Neural crest cell (in vitro differentiated cells): ENCODE measurements at places on chromosomes 12 and 14.
A peak's percentile ranks its signal among the peaks of the same experiment; 100 is the strongest.

DNA sequence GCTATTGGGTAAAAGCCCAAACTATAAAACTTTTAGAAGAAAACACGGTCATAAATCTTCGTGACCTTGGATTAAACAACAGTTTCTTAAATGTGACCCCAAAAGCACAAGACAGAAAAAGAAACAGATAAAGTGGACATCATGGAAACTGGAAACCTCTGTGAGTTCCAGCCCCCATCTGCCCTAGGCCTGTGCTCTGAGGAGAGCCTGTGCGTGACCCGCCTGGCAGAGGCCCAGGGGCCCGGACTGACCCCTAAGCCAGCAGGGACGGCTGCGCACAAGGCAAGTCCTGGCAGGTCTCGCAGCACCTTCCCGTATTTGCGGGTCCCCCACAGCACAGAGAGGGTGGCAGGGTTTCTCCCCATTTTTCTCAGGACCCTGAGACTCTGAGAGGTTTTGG is 76.0 kb downstream of the CHGA start:
- DNase-seq, result no peak

DNA sequence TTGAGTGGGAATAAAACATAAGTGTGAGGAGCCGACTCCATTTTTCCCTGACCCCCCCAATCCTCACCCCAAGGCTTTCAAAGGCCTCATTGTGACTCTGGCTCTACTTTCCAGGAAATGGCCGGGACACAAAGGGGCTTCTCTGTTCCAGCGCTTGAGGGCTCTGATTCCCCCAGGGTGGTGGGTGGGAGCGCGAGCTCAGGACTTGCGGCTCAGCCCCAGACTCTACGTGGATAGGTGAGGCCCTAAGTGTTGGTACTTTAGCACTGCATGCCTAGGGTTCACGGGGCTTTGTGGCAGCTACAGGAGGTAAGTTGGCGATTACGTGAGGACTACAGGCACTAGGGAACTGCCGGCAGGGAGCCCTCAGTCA is 553 bp downstream of the CNPY2 start:
- DNase-seq, result peak; percentile 47

DNA sequence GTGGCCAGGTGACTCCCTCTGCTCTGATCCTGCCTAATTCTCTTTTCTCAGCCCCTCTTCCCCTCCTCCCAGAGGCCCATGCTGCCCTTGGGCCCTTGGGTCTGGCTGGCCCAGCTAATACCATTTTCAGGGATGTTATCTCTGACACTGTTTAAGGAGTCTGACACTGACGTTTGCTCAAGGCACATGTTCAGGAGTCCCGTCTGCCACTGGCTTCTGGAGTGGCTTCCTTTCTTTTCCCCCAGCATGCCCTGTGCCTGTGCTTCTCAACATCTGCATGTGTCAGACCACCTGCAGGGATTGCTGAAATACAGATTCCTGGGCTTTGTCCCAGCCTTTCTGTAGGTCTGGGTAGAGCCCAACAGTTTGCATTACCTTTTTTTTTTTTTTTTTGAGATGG is 128.9 kb downstream of the BCL11B start:
- DNase-seq, result no peak

GRCh38 chr12:70443062-70443673 is 77.1 kb downstream of the KCNMB4 start:
- DNase-seq, result no peak

DNA sequence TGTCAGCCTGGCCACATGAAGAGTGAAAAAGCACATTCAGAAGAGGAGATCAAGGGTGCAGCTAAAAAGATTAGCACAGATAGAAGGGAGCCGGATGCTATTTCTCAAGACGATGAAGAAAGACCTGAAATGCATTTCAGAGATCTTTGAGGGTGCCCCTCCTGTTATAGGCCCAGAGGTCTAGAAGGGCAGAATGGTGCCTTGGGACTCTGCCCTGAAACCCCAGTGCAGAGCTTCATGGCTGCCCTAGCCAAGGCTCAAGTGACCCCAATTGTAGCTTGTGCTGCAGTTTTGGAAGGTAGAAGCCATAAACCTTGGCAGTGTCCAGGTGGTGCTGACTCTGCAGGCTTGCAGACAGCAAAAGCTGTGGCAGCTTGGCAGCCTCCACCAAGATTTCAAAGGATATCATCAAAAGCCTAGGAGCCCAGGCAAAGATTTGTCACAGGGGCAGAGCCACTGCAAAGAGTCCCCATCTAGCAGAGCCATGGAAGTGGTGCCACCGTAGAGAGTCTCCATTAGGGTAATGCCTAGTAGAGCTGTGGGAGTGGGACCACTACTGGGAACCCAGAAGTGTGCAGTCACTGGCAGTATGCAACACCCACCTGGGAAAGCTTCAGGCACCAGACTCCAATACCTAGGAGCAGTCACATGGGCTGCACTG is 6.4 kb downstream of the LACRT start:
- DNase-seq, result no peak

DNA sequence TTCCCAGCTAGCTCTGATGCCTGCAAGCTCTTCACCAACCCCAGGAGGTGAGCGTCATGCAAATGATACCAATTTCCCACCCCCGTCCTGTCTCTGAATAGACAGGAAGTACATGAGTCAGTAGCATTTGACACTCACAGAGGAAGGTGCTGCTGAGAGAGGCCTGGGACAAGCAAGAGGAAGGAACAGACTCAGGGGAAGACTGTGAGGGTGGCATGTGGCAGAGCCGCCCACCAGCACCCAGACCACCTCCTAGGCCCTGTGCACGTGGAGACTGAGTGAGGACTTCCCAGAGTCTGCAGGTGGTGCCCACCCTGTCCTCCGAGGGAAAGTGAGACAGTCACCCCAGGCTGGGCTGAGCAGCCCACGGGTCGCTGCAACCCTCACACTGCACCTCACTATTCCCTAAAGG is 199.5 kb upstream of the SFSWAP start:
- DNase-seq, result no peak

DNA sequence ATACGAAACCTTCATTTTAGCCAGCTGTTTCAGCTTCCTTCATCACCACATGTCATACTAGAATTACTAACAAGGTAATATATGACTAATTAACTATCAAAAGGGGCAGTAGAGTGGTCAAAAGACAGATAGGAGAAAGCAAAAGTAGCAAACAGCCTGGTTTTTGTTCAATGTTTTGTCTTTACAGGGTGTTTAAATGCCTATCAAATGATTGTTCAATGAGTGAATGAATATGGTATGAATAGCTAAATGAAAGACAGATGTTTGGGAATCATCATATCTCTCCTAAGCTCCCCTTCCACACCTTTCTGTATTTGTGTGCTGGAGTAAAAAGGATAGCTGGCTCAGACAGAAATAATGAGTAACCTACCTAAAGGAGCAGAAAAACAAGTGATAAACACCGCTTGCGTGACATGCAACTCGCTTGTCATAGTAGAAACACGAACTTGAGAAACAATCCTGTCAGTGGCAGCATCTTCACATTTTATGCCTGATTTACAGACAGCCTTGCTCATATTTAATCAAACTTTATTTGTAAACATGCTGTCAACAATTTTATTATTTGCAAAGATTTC is 34.2 kb downstream of the ABCC9 start:
- no peak for DNase-seq

- DNase-seq, result no peak
Observed at GRCh38 chr14:104957146-104958113, 20.7 kb downstream of the AHNAK2 start.

DNA sequence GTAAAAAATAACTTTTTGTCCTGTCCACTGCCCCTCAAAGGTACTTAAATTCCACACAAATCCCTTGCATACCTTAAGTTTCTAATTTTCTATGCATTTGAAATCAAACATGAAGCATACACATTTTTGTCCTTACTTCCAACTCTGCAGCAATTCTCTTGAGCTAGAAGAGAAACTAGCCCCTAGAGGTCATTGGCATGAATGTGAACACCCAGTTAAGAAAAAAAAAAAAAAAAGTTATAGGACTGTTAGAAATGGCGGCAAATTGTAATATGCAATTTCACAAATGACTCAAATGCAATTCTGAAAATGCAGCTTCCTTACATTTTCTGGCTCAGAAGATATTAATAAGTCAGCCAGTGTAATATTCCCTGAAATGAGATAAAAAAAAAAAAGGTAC is 4.6 kb upstream of the ESR2 start:
- no peak for DNase-seq

- DNase-seq, result no peak
Observed at GRCh38 chr14:89384023-89384422, 33.0 kb downstream of the FOXN3 start.

DNA sequence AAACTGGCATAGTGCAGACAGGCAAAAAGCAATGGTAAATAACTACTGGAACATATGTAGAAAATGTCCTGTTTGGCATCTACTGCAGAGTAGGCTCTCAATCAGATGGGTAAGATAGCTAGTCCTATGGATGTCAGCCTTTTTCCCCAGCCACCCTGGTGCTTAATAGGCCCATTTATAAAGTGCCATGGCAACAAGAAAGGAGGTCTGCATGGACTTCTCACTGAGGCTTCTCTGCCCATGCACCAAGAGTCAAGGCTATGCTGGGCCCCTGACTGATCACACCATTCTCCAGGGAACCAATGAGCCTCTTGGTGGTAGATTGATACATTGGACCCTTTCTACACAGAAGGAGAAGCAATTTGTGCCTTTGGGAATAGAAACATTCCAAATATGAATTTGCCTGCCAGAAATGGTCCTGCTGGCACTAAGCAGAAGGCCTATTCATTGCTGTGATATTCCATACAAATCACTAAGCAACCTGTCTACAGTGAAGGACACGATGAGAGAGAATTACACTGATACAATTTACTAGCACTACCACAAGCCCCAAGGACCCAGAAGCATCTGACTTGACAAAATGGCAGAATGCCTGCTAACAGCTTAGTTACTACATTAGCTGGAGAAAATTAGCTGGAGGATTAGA is 43.8 kb downstream of the RESF1 start:
- DNase-seq, result no peak

GRCh38 chr14:105952222-105952621 is 425.8 kb downstream of the TMEM121 start:
- no peak for DNase-seq

DNA sequence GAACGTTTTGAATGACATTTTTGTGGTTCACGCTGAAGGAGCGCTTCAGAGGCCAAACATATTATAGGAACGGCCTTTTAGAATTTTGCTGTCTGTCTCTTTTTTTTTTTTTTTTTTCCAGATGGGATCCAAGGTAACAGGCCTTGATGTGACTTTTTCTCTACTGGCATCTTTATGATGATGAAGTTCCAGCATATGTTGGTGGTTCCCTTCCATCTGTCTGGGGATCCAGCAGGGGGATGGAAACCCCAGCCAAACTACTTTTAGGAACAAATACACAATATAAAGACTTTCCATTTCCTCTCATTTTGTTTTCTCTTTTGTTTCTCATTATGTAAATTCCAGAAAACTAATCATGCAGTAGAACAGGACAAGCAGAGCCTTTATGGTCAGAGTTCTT is 239.3 kb upstream of the PRICKLE1 start:
- no peak for DNase-seq

- DNase-seq, result no peak
Observed at GRCh38 chr14:68585690-68586089, 207.2 kb downstream of the ZFP36L1 start.

- DNase-seq, result no peak
Observed at GRCh38 chr14:103318750-103319419, 15.2 kb upstream of the EIF5 start.

DNA sequence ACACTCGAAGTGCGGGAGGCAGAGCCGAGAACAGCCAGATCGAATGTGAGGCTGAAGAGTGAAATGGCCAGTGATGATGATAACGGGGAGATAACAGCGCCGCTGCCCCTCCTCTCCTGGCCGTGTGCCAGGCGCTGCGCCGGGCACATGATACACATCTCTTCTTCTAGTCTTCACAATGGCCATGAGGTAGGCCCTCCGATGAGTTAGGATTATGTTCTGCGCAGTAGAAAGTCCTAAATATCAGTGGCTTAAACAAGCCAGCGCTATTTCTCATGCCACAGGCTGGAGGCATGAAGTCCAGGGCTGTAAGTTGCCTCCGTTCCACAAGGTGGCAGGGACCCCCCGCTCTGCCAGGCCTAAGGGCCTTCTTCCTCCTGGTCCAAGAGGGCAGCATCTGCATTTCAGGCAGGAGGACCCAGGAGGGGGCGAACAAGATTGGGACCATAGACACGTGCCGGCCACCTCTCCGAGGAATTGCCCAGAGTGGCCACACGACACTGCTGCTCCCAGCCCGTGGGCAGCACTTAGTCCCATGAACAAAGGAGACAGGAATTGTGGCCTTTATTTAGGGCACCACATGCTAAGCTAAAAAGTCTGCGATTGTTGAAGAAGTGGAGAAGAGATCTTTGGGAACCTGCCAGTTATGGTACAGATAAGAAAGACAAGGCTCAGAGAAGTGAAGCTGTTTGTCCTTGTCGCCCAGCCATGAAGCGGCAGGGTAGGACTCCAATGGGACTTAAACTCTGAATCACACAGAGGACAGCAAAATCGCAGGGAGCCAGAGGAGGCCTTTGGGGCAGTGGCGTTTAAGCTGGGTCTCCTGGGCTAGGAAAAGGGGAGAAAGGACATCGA is 10.9 kb upstream of the HVCN1 start:
- DNase-seq, result no peak

- DNase-seq, result no peak
Observed at GRCh38 chr14:23663127-23663526, 27.0 kb downstream of the DHRS2 start.

DNA sequence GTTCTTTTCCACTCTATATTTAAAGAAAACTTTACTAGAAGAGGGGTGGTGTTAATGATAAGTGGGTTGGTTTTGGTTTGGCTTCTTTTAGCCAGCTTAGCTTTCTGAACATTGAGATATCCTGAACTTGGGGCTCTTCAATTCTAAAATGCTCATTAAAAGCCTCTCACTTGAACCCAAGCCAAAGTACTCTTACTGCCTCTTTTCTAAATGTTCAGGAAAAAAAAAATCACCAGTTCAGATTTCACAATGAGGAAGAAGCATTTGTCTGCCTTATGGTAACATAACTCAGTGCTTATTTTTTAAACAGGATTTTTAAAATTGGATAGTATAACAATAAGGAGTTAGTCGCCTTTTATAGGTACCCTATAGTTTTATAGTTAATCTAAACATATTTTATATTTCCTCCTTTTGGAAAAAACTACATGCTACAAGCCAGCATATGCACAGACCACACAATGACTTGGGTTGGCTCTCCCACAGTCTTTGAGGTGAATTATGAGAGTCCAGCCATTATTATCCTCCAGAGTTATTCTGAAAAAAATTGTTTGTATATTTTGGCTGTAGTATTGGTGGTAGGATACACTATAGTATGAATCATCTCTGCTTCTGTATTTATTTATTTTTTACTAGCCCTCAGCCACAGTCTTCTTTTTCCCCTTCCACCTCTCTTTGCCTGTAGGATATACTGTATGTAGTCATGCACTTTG is 195.5 kb upstream of the TMPO start:
- DNase-seq, result no peak

GRCh38 chr12:76711241-76711640 is 52.7 kb upstream of the ZDHHC17 start:
- DNase-seq, result no peak

GRCh38 chr14:37589715-37590427 is 5.2 kb downstream of the FOXA1 start:
- no peak for DNase-seq
